ENCODE measurements at places on chromosomes 1 and 21.
A peak's percentile ranks its signal among the peaks of the same experiment; 100 is the strongest.

DNA sequence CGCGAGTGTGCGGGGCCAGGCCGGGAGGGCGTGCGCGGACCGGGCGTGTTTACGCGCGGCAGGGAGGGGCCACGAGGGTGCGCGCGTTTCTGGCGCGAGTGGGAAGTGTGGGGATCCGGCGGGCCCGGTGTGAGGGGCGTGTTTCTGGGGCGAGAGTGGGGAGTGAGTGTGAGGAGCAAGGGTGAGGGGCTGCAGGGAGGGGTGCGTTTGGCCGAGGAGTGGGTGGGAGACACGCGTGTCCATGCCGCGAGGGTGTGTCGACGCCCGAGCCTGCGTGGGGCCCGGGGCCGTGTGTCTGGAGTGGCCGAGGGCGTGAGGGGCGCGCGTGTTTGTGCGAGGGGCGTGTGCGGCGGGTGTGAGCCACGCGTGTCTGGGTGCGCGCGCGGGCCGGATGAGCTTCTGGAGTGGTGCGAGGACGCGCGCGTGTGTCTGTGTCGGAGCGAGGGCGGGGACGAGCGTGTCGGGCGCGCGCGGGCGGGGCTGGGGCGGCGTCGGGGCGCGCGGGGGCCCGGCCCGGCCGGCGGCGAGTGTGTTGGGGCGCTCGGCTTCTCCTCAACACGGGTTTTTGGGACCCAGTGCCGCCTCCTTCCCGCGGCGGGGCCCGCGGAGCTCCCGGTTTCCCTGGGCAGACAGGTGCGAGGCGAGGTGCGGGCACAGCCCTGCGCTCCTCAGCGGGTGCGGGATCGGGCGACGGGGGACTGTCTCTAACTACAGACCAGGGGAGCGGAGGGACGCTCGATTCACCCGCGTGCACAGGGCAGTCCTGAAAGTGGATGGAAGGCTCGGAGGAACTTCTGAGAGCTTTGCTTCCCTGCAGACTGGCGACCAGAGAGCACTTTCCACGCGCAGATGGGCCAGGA, 65.8 kb upstream of the VAMP3 start:
- DNase-seq = no peak

DNA sequence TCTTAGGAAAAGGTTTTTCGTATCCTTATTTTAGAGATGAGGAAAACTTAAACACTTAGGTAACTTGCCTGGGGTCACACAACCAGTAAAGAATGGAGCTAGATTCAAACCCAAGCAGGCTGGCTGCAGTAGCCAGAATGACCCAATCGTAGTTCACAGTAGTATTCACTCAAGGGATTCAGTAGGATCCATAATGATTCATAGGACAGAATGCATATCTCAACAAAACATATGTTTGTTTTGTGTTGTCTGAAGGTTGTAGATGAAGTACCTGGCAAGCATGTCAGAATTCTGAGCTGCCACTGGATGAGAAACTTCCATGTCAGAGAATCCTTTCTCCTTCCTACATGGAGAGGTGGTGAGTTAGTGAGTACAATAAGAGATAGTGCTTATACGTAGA, 155.5 kb downstream of the C1orf21 start:
- DNase-seq = no peak

- no peak for DNase-seq
These were observed 17.2 kb downstream of the KCNJ15 start for GRCh38 chr21:38273745-38274542.

DNA sequence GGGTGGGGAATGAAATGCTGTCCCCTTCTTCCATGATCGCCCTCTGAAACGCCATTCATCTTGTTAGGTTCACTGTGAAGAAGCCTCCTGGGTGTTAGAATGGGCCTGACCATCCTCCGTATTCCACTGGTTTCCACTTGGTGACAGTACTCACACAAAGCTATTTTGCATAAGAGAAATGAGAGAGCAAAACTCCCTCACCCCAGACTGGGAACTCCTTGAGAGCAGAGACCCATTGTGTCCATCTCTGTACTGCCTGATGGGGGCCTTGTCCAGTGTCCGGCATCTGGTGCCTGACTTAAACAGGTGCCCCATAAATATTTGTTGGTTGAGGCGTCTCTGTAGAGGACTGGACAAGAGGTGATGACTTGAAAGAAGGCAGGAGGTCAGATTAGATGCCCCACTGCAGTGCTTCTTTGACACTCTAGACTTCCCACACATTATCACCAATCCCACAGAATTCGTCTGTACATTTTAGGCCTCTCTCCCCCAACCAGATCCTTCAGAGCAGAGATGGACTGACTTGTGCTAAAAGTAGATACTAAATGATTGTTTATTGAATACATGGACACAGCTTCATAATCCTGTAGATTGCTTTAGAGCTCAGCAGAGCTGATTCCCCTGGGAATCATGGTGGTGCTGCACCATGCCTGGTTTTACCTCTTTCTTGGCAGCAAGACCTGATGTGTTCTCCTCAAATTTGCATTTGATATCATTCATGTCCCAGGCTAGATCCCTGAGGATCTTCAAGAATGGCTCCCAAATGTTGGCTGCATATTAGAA, 22.4 kb upstream of the KCNA2 start:
- no peak for DNase-seq

GRCh38 chr1:207282058-207282457, 39.4 kb upstream of the CD55 start:
- no peak for DNase-seq

DNA sequence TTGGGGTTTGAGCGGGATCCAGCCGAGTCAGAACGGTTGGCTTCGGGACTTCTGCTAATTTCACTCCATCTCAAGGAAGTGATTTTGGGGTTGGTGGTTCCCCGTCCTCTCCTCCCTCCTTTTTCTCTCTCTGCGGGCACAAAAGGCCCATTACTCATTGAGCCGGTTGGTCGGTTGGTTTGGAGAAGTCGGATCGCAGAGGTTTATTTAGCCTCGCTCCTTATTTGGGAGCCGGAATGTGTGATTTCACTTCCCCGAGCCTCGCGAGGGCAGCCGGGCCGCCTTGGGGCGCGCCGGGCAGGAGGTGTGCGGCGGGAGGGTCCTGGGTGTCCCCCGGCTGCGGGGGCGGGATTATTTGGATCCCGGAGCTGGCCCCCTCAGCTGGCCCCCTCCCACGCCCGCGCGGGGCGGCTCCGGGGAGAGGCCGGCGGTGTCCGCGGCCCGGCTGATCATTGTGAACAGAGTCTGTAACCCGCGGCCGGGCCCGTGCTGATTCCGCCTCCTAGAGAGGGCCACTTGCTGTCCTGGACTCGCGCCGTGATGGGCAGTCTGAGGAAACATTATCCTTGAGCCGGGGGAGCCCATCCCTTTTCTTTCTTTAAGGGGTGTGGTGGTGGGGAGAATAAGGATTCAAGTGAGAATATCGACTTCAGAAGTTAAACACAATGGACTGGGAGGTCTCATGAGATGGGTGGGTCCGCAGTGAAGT, 1.2 kb downstream of the MAPKAPK2 start:
- DNase-seq = peak; percentile 28

GRCh38 chr1:56360021-56360420, 219.3 kb downstream of the PLPP3 start:
- DNase-seq = no peak

DNA sequence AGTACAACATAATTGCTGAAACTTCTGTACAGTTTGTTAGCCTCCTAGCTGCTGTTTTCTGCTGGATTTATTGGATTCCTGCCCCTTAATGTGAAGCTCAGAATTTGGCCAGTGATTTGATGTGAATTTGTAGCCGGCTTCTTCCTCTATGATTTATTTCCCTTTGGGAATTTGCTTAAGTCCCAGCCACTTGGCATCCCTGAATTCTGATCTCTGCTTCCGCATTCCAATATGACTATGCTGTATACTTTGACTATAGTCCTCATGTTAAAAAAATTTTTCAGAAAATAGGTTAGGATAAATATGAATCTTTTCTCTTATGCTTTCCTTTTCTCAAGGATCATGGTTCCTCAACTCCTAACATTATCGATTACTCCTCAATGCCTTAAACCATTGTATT, 12.4 kb upstream of the LRIF1 start:
- no peak for DNase-seq

- DNase-seq = peak; percentile 83
These were observed 92.4 kb downstream of the KCNJ15 start for GRCh38 chr21:38349111-38349746.

Measured in NCI-H1105 treated with DMSO at 0.1 percent for 48 hours (cell line).